Endothelial cell (in vitro differentiated cells): ENCODE measurements at places on chromosomes 7 and 10.

GRCh38 chr7:24908727-24909126, 71.3 kb downstream of the OSBPL3 start:
- no peak for DNase-seq

GRCh38 chr10:117411479-117412399, 36.5 kb upstream of the PDZD8 start:
- no peak for DNase-seq

DNA sequence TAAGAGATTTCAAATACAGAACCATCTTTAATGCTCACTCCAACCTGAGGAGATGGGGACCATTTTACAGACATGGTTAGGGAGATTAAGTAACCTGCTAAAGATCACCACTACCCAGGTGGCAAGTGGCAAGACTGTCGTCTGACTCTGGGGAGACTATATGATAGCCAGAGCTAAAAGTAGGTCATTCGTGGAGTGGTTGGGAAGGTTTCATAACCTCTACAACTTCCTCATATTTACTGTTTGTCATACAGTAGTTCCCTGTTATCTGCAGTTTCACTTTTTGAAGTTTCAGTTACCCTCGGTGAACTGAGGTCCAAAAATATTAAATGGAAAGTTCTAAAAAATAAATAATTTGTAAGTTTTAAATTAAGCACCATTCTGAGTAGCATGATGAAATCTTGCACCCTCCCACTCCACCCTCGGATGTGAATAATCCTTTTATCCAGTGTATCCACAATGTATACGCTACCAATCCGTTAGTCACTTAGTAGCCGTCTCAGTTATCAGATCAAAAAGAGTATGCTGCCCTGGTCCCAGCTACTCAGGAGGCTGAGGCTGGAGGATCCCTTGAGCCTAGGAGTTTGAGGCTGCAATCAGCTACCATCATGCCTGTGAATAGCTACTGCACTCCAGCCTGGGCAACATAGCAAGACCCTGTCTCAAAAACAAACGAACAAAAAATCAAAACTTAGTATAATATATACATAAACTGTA, 14.9 kb upstream of the LGI1 start:
- no peak for DNase-seq

DNA sequence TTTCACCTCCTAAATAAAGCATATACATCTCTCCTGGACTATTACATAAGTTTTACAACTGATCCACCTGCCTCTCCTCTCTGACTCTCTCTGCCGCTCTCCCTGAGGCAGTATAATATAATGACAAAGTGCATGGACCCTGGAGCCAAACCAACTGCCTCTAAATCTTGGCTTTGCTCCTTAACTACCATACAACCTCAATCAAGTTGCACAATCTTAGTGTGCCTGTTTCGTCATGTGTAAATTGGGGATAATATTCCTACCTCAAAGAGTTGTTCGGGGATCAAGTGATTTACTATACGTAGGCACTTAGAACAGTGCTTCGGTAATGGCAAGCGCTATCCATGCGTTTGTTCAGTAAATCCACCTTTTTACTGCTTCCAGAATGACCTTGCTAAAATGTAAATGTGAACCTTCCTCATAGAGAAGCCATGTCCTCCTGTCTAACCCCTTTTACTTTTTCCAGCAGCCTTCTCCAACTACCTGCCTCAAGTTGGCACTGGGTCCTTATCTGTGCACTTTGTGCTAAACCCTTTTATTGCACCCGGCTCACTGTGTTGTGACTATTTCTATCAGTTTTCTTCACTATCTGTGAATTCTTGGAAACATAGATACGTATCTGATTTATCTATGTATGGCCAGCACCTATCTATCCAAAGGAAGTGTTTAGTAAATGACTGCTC, 30.6 kb upstream of the DLD start:
- no peak for DNase-seq

DNA sequence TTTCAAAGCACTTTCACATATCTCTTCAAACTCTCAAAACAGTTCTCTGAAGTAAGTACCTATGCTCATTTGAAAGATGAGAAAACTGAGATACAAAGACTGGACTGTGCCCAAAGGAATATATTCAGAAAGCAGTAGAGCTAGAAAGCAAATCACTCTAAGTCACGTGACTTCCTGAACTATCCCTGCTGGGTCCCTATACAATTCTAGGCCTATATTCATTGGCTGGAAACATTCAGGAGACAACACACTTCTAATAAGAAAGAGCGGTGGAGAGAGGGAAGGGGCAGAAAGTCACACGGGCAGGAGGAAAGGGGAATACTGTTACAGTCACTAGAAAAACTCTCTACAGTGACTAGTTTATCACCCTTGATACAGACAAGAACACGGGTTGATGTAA, 140.0 kb downstream of the CHCHD3 start:
- DNase-seq = no peak

DNA sequence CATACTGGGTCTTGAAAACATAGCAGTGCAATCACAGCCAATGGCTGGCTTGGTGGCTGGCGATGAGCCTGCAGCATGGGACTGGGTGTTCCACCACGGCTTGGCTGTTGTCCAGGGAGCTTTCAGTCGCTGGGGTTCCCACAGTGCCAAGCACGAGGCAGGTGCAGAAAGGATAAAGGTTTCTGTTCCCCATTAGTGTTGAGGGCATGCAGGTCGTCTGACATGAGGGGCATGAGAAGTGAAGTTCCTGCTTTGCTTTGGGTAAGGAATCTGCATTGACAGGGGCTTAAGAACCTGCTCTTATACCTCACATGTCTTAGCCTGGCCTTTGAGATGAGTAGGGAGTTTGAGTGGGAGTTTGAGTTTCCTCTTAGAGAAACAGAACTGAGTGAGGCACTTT, 9.0 kb upstream of the CFTR start:
- no peak for DNase-seq
